ENCODE measurements at places on chromosomes 5 and 9.

- DNase-seq = no peak
Observed at GRCh38 chr9:34387239-34387638, 10.5 kb upstream of the MYORG start.

GRCh38 chr9:30928045-30928444 lies 1456.4 kb upstream of the ACO1 start:
- no peak for DNase-seq

- no peak for DNase-seq
Observed at GRCh38 chr9:35700031-35700430, 10.3 kb upstream of the TPM2 start.

GRCh38 chr9:115046199-115046598 lies 71.8 kb downstream of the TNC start:
- DNase-seq = no peak

GRCh38 chr5:156640691-156641241 lies 209.3 kb upstream of the PPP1R2B start:
- DNase-seq = no peak

- no peak for DNase-seq
Observed at GRCh38 chr5:163293836-163294235, 143.6 kb upstream of the CCNG1 start.

DNA sequence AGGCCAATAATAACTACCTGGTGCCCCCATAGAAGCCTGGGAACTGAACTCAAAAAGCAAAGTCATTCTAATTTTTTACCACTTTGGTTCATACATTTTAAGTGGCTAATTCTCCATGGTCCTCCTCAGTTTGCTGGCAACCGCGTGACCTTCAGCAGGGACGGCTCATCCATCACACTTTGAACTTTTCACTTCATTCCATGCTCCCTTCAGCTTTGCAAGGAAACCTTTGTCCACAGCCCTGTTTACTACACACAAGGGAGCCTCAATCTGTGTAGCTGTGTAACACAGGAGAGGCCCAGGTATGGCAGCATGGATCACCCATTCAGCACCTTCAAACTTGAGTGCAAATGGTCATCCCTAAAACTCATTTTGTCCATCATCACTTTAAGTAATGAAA lies 552.4 kb downstream of the IRX1 start:
- DNase-seq = no peak

DNA sequence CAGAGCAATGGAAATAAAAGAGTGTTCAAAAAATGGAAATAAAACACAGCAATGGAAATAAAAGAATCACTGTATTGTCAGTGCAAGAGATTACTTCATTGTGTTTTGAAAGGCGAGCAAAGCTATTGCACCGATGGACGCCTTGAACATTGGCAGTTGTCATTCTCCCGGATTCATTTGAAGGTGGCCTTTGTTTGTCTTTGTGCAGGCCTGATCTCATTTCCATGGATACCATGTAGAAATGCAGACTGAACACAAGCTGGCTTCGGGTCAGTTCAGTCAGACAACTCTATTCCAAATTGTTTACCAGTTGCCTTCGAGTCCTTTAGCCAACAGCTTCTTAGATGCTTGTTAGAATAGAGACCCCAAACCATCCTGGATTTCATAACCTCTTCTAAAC lies 8.3 kb downstream of the ITGA2 start:
- no peak for DNase-seq

GRCh38 chr5:91302305-91302704 lies 80.8 kb downstream of the ARRDC3 start:
- DNase-seq = no peak

DNA sequence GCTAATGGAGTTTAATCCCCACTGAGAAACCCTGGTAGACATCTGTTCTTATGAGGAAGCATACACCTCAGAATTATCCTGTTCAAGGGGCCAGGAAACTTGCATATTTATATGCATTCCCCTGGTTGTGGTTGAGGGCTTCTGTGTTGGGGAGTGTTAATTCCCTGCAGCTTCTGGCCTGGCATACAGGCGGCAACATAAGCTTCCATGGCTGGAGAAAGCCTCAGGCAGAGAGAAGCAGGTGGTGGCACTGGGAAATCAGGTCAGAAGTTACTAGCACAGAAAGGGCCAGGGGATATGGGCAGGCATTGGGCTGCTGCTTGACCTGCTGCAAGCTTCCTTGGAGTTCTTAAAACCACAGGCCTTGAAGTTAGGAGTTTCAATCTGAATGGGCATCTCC lies 166.1 kb upstream of the SEMA6A start:
- no peak for DNase-seq

DNA sequence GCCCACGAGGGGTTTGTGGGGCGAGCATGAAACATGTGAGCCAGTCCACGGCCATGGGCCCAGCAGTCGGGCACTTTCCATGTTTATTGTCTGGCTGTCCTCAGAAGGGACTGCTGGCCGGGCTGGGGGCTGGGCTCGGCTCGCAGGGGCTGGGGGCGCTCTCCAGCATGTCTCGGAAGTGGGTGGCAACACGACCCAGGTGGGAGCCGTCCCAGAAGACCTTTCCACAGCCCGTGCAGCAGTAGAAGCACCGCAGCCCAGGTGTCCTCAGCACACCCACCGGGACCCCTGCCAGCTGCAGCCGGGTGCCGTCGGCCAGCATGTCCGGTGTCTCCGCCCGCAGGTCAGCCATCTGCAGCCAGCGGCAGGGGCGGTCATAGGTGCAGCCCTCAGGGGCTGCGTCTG lies 4.8 kb upstream of the NRARP start:
- no peak for DNase-seq

DNA sequence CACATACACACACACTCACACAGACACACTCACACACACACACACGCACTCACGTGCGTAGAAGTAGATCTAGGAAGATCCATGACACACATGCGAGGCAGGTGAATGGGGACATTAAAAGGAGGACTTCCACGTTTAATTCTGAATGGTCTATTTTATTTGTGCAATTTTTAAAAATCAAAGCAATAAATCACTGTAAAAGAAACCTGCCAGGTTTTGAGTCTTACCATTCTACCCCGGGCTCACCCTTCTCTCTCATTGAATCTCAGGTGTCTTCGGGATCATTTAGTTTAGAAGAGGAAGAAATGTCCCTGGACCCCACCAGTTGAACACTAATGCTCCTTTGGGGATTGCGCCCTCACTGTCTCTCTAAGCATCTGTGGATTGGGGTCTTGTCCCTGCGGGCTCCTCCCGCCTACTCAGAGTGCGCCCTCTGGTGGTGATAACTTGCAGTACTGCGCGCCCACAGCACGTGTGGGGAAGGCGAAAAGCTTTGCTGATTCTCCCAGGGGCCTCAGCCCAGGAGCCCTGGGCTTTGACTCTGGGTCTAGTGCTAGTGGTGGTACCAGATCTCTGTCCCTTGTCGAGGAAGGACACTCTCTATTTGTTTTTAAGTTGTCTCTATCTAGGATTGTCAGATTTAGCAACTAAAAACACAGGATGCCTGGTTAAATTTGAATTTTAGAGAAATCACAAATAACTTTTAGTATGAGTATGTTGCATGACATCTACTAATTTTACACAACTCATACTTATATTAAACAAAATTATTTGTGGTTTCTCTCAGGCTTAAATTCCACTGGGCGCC lies 34.8 kb downstream of the BOD1 start:
- DNase-seq = no peak

GRCh38 chr5:111251921-111252320 lies 27.7 kb downstream of the CAMK4 start:
- no peak for DNase-seq

DNA sequence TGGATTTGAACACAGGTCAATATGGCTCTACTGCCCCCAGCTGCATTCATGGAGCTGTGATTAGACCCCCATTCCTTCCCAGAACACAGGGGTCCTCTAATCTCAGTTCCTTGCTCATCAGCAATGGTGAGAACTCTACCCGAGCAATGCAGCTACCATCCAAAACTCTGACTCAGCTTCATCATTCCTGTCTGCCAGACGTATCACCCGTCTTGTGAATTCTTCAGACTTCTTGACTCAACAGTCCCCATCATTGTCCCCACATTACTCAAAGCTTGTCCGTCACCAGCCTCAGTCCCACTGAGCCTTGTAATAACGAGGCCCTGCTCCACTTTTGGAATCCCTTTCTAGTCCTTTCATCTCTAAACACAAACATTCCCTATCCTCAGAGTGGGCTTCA lies 36.3 kb upstream of the STX17 start:
- no peak for DNase-seq

- DNase-seq = no peak
Observed at GRCh38 chr5:82922086-82922734, 155.0 kb downstream of the TMEM167A start.

DNA sequence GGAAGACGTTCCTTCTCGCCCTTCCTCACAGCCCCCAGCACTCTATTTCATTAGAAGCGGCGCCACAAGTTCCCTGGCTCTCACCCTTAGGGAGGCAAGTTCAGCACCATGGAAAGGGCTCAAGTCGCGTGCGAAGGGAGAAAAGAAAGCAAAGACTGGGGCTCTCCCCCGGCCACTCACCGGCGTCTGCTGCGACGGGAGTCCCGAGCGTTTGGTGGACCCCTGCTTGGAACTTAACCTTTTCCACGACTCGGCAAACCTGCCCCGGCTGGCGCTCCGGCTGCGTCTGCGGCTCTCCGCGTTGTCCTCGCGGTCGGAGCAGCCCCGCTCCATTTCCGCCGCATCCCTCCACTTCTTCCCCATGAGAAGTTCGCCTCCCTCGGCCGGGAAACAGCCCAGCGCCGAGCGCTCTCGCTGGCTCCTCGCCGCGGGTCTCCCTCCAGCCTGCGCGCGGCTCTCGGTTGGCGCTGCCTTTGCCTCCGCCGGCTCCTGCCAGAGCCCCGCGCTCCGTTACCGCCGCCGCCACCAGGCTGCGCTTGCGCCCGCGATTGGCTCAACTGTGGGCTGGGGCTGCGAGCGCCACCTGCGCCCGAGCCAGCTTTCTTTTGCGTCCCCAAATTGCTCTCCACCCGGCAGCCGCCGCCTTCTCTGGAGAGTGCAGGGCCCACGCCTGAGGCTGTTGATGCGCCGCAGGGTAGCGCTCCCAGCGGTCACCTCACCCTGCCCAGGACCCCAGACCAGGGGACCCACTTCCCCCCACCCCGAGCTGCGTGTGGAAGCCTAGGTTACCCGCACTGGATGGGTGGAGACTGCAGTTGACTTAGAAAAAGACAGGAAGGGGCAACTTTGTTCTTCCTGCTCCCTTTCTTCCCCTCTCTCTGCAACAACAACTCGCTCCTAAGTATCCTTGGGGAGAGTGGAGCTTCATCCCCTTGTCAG lies 321.6 kb downstream of the CEMIP2 start:
- no peak for DNase-seq

- no peak for DNase-seq
Observed at GRCh38 chr9:121075251-121076036, 689 bp downstream of the CNTRL start.

DNA sequence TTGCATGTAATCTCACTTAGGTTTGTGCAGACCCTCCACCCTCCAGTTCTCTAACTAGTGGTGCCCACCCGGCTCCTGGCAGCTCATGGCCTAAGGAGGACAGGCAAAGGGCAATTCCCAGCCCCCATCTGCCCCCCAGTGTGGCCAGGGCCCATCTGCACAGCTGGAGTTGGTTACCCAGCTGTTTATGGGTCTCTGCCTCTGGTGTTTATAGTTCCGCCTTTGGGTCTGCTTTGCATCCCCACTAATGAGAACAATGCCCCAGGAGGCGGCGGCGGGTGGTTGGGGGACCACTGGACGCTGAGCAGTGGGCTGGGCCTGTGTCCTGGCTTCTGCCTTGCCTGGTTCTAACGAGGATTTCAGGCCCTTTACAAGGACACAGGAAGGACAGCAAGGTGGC lies 62.4 kb downstream of the NDST1 start:
- DNase-seq = no peak

GRCh38 chr5:160333721-160334120 lies 21.4 kb upstream of the CCNJL start:
- no peak for DNase-seq

- no peak for DNase-seq
Observed at GRCh38 chr5:88391991-88392390, 123.3 kb upstream of the TMEM161B start.

GRCh38 chr5:173496129-173496882 lies 120.1 kb downstream of the BOD1 start:
- DNase-seq = no peak

DNA sequence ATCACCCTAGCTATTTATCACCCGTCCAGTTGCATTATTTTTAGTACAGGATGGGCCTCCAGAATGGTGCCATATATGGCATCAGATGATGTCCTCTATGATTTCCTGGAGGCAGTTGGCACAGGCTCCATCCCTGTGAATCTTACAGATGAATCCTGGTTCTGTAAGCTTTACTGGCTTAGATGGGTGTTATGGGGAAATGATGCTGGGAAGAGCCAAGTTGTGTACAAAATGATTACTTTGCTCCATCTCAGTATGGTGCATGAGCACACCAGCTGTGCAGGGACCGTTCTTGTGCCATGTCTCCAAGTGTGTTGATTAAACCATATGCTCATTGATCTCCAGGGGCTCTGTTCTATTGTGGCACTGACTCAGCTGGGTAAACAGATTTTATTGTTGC lies 755.7 kb downstream of the TLR4 start:
- DNase-seq = no peak

GRCh38 chr9:34541540-34541939 lies 18.8 kb upstream of the ENHO start:
- no peak for DNase-seq

GRCh38 chr9:96603305-96604003 lies 16.2 kb downstream of the CDC14B start:
- DNase-seq = no peak

GRCh38 chr5:103424026-103424425 lies 138.6 kb downstream of the NUDT12 start:
- DNase-seq = no peak

DNA sequence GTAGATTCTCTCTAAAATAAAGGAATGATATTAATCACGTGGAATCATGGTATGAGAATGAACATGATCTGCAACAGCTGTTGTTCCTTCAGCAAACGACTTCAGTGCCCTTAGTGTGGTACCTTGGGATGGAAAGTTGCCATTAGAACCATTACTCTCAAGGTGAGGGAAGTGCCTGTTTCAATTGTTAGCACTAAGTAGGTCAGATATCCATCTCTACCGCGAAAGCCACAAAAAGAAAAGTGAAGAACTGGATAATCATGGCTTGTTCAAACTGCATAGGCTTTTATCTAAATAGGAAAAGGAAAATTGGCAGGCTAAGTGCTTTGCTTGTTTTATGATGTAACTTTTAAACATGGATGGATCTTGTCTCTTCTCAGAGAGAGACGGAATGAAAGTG lies 380.7 kb downstream of the MRPS30 start:
- no peak for DNase-seq

GRCh38 chr9:81372628-81373191 lies 316.6 kb downstream of the TLE1 start:
- DNase-seq = no peak
